ENCODE measurements at places on chromosomes 4 and X.

GRCh38 chr4:44237643-44238042 lies 211.0 kb downstream of the KCTD8 start:
- DNase-seq, result no peak
- no peaks in the 10 kb centered on the region for H3K4me1 ChIP-seq
- H3K27me3 ChIP-seq, result no peaks in the 10 kb centered on the region
- no peak overlapping the region for H3K27ac ChIP-seq
- no peaks in the 10 kb centered on the region for H3K36me3 ChIP-seq

DNA sequence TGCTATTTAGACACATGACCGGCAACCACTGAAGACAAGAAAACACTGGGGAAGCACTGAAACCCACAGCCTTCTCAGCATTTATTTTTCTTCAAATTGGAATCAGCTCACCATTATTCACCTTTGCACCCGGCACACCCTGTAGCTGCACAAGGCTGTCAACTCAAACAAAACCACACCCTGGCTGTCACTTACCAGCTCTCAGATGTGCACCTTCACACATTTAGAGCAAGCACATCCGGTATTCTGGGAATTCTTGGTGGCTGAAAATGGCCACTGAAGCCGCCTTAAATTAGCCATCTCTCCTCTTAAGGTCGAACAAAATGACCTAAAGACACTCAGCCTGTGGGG lies 5.9 kb downstream of the ZFYVE28 start:
- H3K4me3 ChIP-seq, result no peak overlapping the region
- no peaks in the 10 kb centered on the region for H3K27me3 ChIP-seq
- no peaks in the 10 kb centered on the region for H3K36me3 ChIP-seq
- H3K27ac ChIP-seq, result no peak overlapping the region
- no peak for DNase-seq
- H3K4me1 ChIP-seq, result no peaks in the 10 kb centered on the region

GRCh38 chrX:143633461-143634308 lies 2.2 kb downstream of the SLITRK4 start:
- no peaks in the 10 kb centered on the region for H3K4me1 ChIP-seq
- H3K27ac ChIP-seq, result no peak overlapping the region
- no peaks in the 10 kb centered on the region for H3K27me3 ChIP-seq

DNA sequence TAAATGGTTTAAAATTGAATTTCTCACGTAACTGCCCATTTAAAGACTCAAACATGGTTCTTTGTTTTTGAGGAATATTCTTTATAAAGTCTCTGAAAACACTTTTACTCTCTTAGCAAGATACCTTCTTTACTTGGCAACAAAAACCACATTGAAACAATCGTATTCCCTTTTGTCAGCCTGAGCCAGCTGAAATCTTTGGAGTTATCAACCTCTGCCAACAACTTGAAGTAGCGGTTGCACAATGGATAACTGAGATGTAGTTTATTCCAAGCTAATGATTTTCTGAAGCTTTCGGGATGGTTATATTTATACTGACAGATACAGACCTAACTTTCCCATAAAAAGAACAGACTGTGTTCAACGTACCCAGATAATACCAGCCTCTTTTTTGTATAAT lies 561.3 kb downstream of the IL1RAPL1 start:
- no peaks in the 10 kb centered on the region for H3K4me1 ChIP-seq
- H3K27ac ChIP-seq, result no peak overlapping the region
- no peak overlapping the region for H3K4me3 ChIP-seq
- DNase-seq, result no peak

GRCh38 chr4:16018061-16018676 lies 55.2 kb upstream of the FGFBP2 start:
- H3K4me3 ChIP-seq, result no peak overlapping the region
- H3K27ac ChIP-seq, result no peak overlapping the region
- H3K27me3 ChIP-seq, result no peaks in the 10 kb centered on the region
- H3K36me3 ChIP-seq, result no peaks in the 10 kb centered on the region
- DNase-seq, result no peak
- H3K4me1 ChIP-seq, result peaks cover 4% of the 10 kb centered on the region

- H3K4me3 ChIP-seq, result no peak overlapping the region
- no peak for DNase-seq
- H3K4me1 ChIP-seq, result no peaks in the 10 kb centered on the region
- no peaks in the 10 kb centered on the region for H3K27me3 ChIP-seq
- no peaks in the 10 kb centered on the region for H3K36me3 ChIP-seq
Observed at GRCh38 chrX:6382284-6382683, 152.6 kb downstream of the VCX3A start.

DNA sequence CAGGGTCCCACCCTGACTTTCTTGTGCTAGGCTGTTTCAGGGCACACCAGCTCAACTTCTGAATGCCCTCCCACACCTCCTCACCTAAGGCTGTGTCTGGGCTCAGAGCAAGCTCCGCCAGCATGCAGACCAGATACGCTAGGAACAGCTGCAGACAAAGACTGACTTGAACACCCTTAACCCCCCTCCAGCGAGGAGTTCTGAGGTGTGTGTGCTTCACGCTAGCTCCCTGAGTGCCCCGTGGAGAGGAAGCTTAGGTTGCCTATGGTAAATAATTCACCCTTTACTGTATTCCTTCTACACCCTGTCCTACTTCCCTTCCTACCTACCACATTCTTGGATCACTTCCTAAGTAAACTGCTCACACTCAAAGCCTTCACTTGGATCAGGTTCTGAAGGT lies 115.0 kb downstream of the VCX3B start:
- no peaks in the 10 kb centered on the region for H3K4me1 ChIP-seq
- no peaks in the 10 kb centered on the region for H3K27me3 ChIP-seq
- no peak overlapping the region for H3K4me3 ChIP-seq
- no peak overlapping the region for H3K27ac ChIP-seq
- H3K36me3 ChIP-seq, result no peaks in the 10 kb centered on the region

GRCh38 chr4:164378361-164378760 lies 375.6 kb upstream of the SMIM31 start:
- no peak overlapping the region for H3K27ac ChIP-seq
- no peaks in the 10 kb centered on the region for H3K36me3 ChIP-seq
- H3K27me3 ChIP-seq, result no peaks in the 10 kb centered on the region
- H3K4me1 ChIP-seq, result no peaks in the 10 kb centered on the region
- H3K4me3 ChIP-seq, result no peak overlapping the region

GRCh38 chrX:119617517-119618164 lies 11.4 kb upstream of the NKRF start:
- H3K36me3 ChIP-seq, result no peaks in the 10 kb centered on the region
- DNase-seq, result no peak
- no peak overlapping the region for H3K27ac ChIP-seq

DNA sequence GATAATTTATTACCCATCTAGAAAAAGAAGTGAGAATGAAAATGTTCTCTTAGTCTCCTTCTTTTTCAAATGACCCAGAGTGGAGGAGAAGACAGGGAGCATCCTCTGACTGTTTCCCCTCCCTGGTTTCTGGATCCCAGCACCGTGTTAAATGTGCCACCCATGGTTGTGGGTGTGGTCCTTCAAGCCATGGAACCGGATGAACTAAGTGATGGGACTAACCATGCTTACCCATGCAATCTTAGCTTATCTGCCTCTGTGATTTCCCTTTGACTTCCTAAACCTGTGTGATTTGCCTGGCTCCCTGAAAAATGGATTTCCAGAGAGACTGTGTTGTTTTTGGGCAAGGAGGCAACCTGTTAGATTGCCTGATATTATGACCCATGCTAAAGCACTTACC lies 437.1 kb downstream of the MAGEB5 start:
- no peaks in the 10 kb centered on the region for H3K27me3 ChIP-seq
- H3K4me3 ChIP-seq, result no peak overlapping the region

- H3K36me3 ChIP-seq, result no peaks in the 10 kb centered on the region
- H3K27me3 ChIP-seq, result no peaks in the 10 kb centered on the region
- H3K27ac ChIP-seq, result no peak overlapping the region
- no peaks in the 10 kb centered on the region for H3K4me1 ChIP-seq
Observed at GRCh38 chrX:65821721-65822496, 154.5 kb downstream of the MSN start.

- no peak overlapping the region for H3K4me3 ChIP-seq
- no peaks in the 10 kb centered on the region for H3K4me1 ChIP-seq
- H3K27ac ChIP-seq, result no peak overlapping the region
- no peak for DNase-seq
Observed at GRCh38 chr4:1754336-1754735, 33.0 kb downstream of the TACC3 start.

DNA sequence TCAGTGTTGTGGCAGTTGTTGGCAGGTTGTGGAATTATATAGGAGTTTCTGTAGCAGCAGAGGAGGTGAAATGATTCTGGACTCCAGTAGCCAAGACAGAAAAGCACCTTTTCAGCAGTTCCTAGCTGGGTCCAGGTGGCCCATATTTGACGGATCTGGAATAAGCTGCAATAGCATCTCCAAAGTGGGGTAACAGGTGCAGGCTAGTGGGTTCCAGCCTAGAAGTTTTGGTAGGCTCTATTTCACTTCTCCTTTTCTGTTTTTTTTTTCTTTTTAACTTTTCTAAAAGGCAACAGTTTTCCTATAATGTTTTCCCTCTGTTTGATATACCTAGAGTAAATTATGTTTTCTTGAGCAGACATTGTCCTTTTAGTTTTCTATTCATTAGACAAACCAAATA lies 392.5 kb downstream of the C4orf33 start:
- H3K4me1 ChIP-seq, result no peaks in the 10 kb centered on the region
- H3K4me3 ChIP-seq, result no peak overlapping the region
- H3K27me3 ChIP-seq, result no peaks in the 10 kb centered on the region
- DNase-seq, result no peak
- H3K36me3 ChIP-seq, result no peaks in the 10 kb centered on the region

DNA sequence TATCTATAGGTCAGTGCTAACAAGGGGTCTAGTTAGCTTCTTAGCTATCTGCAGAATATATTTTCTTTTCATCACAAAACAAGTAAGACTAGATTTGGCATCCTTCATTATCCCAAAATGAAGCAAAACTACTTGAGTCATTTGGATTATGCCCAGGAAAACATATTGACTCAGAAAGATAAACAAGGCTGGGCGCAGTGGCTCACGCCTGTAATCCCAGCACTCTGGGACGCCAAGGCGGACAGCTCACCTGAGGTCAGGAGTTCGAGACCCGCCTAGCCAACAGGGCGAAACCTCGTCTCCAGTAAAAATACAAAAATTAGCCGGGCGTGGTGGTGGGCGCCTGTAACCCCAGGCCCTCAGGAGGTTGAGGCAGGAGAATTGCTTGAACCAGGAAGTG lies 18.0 kb upstream of the MND1 start:
- peak; percentile 58 for DNase-seq
- peak overlapping the region; percentile 28 for H3K27ac ChIP-seq
- no peak overlapping the region for H3K4me3 ChIP-seq
- H3K27me3 ChIP-seq, result no peaks in the 10 kb centered on the region

GRCh38 chrX:109352066-109352588 lies 129.8 kb downstream of the GUCY2F start:
- H3K4me3 ChIP-seq, result no peak overlapping the region
- no peaks in the 10 kb centered on the region for H3K36me3 ChIP-seq
- no peaks in the 10 kb centered on the region for H3K4me1 ChIP-seq
- DNase-seq, result no peak
- H3K27me3 ChIP-seq, result no peaks in the 10 kb centered on the region

DNA sequence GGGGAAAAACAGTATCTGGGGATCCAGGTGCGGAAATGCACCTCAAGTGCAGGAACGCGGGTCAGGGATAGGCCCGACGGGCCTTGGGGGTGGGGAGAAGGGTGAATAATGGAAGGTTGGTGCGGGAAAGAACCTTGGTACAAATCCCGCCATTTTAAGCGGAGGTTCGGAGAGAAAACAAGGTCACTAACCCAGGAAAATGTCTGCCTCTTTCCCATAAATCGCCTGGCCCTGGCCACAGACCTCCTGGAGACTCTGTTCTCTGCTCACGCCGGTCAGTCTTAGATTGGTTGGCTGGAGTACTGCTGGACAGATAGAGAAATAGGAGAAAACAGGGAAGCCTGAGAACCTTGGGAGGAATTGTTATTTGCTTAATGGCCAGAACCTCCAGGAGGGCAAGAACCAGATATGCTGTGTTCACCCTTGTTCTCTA lies 897 bp upstream of the FBXL5 start:
- H3K4me1 ChIP-seq, result no peaks in the 10 kb centered on the region
- H3K27me3 ChIP-seq, result no peaks in the 10 kb centered on the region

DNA sequence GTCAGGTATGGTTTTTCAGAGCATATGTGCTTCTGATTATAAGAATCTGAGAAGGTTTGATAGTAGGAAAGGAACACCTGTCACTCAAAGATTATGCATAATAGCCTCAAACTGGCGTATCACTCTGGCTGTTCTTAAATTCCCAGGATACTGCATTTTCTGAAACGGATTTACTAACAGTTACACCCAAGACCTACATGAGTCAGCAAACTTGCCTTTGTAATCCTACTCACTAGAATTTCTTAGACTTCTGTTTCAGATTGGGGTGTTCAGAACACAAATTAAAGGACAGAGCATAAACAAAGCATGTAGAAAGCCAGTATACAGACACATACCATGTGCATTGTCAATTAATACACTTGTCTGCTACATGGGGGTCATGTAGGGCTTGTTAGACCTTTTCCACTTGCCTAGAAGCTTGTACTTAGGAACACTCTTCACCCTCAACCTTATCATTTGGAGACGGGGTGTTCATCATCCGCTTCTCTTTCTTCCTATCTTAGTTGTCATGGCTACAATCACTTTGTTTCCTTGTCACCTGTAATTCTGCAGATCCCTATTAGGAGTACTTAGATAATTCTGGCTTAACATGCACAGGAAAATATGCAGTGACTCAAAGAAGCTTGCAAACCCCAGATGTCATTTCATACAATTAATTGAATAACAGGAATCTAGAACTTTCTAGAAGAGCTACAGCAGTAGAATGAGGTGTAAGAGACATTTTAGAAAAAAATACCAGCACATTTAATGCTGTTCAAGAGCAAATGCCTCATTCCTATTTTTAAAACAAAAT lies 593.0 kb upstream of the TENM3 start:
- H3K36me3 ChIP-seq, result no peaks in the 10 kb centered on the region
- DNase-seq, result no peak
- no peaks in the 10 kb centered on the region for H3K27me3 ChIP-seq

GRCh38 chr4:95141361-95141760 lies 383.6 kb downstream of the BMPR1B start:
- no peak overlapping the region for H3K4me3 ChIP-seq
- H3K27ac ChIP-seq, result no peak overlapping the region
- peaks cover 4% of the 10 kb centered on the region for H3K36me3 ChIP-seq

DNA sequence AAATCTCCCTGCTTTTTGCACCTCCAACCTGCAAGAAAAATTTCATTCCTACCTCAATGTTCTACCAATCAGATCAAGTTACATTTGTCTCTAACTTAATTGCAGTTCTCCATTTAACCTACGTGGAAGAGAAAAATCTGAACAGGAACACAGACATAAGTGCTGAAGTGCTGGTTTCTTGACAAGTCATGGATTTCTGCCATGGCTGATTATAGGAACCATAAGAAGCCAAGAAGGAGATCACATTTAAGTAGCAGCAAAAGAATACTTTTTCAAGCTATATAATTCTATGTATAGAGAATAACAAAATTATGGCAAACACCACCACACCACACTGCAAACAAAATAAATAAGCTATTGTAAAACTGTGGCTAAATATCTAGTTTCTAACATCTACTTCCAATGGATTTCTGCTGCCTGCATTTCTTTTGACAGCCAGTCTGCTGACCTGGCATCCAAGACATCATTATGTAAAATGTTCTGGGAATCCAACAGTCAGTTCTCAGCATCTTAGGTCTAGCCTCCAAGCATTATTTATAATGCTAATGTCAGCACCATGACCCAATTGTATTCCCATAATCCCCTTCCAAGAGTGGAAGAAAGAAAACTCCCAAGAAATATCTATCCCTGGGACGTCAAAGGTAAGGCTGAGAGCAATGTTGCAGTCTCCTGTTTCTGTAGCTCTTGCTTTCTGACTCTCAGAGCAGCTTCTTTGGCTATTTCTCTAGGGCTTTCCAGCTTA lies 50.8 kb upstream of the GAB1 start:
- DNase-seq, result no peak
- H3K36me3 ChIP-seq, result no peaks in the 10 kb centered on the region
- no peaks in the 10 kb centered on the region for H3K27me3 ChIP-seq
- H3K4me3 ChIP-seq, result no peak overlapping the region
- peak overlapping the region; percentile 82 for H3K27ac ChIP-seq

Data from aorta (tissue), 5 donors.